ENCODE measurements at places on chromosomes 2 and 18.

DNA sequence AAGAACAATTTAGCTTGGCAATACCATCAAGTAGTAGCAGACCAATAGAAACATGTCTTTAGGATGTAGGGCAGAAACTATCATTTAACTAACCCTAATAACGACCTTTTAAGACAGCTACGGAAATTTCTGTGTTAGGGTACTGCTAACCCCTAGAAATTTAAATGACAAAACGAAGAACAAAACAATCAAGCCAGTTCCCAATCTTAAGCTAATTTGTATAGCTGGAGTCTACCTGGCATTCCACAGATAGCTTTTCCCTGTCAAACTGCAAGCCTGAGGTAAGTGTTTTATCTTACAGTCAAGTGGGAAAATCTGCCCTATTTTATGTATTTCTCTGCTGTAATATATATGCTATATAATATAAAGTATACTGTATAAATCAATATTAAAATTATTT lies 37.6 kb upstream of the CDKL4 start:
- no peak for DNase-seq

DNA sequence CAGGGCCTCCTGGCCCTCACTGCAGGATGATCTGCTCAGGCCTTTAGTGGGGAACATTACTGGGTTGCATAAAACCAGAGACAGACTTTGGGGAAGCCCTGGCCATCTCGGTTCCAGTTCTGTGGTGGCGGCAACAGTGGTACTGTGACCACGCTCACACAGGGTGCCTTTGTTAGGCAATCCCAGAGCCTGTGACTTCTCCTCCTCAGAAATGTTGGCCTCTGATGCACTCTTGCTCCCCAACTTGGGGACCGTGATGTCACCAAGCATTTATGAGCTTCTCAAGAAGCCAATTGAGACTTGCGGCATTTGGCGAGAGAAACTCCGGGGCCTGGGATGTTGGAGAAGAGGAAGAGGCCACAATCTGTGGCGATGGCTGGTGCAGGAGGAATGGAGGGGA lies 80.9 kb upstream of the PKDCC start:
- no peak for DNase-seq

DNA sequence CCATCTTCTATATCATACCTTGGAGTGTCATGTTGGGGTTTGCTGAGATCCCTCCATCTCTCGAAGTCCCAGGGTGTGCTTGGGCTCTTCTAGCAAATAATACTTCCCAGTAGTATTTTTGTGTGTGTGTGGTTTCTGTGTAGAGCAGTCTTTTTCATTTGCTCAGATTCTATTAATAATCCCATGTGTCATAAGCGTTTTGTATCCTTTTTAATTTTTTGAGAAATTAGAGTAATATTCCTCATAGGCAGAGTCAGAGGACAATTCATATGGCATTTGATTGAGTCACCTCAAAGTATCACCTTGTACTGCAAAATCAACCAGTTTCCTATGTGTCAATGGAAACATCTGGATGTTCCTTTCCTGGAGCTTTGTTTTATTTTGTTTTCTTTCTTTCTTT lies 37.4 kb upstream of the PPP1R1C start:
- no peak for DNase-seq

DNA sequence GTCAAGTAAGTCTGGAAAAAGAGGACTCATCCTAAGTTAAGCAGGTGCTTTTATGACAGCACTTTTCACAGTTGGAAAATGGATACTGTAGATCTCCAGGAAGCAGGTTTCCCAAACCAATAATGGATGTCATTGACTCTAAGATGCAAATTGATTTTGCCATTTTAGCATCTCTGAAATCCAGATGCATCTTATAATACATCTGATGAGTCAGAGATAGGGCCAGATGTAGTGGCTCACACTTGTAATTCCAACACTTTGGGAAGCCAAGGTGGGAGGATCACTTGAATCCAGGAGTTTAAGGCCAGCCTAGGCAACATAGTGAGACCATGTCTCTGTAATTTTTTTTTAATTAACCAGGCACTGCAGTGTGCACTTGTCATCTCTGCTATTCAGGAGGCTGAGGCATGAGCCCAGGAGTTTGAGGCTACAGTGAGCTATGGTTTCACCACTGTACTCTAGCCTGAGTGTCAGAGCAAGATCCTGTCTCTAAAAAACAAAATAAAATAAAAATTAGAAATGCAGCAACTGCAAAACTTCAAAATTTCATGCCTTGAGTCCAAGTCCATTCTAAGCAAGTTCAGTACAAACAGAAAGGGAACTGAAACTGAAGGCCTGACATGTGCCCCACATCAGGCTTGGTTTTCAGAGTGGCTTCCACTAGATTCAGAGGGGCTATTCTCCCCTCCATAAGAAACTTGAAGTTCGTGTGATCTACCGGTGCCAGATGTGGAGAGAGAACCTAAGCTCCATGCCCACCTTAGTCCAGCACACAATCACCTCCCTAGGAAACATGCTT lies 267.8 kb upstream of the NCKAP5 start:
- DNase-seq = no peak

DNA sequence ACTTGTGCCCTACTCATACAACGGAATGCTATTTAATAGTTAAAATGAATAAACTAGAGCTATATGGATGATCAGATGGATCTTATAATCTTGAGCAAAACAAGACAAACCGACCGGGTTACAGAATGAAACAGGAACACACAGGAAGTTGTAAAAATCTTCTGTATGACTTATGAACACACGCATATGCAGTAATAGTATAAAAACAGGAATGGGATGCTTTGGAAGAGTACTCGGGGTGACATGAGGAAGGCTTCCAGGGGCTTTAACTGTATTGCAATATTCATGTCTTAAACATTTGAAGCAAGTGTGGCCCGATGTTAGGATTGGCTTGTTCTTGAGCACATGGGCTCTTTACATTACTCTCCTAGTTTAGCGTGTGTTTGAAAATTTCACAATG lies 14.9 kb upstream of the E2F6 start:
- DNase-seq = no peak

Data from activated T-cell treated with anti-CD3 and anti-CD28 coated beads, Interleukin-2, amount 50 U/mL, for 48 hours (primary cell).